ENCODE measurements at places on chromosomes 11 and 22.

- no peak for DNase-seq
These were observed 119.6 kb downstream of the DYNC2H1 start for GRCh38 chr11:103228807-103229206.

DNA sequence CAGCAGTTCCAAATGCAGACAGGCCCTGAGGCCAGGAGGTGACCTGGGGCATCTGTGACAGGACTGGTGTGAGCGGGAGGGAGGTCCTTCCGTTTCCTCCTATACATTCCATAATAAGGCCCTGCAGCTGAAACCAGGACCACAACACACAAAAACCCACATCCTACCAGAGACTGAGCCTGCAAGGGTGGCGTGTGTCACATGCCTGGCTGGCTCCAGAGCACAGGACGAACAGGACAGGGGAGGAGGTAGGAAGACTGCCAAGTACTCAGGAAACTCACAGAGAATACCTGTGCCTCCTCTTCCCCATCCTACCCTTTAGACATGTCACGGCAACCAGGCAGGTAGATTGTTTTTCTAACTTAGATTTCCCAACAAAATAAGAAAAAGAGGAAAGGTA, 103.9 kb downstream of the ARL14EP start:
- DNase-seq = no peak

GRCh38 chr11:116853461-116854073, 16.1 kb upstream of the APOA1 start:
- DNase-seq = peak; percentile 86

DNA sequence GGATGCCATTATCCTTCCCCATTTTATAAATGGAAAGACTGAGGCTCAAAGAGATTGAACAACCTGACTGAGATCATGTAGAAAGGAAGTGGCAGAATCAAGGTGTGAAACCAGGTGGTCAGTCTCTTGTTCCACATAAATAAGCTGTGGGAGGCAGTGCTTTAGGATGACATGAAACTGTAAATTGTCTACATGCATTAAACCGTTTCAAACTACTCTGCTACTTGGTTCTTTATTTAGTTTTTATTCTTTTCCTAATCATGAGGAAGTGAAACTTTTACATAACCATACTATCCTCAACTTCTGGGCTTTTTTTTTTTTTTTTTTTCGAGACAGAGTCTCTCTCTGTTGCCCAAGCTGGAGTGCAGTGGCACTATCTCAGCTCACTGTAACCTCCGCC, 34.9 kb downstream of the CADM1 start:
- no peak for DNase-seq

DNA sequence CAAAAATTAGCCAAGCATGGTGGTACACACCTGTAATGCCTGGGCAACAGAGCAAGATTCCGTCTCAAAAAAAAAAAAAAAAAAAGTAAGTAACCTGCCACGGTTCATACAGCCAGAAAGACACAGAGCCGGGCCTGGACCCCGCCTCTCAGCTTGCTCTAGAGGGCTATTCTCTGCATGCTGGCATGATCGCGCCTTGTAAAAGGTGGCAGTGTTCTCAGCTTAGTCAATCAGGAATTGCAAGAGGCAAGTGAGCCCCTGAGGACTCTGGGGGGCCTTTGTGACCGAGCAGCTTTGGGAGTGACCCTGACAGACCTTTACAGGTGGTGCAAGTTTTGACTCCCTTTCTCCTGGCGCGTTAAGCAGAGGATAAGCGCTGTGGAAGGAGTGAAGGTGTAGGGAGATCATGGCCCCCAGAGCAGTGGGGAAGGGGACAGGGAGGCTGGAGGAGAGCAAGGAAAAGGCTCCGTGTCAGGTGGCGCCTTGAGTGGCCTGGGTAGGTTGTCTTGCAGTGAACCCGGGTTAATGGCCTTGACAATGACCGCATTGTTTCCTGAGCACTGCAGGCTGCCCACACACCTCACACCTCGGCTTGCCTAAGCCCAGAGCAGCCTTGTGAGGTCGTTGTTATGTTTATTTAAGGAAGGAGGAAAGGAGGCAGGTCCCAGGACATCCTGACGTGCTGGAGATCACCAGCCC, 48.9 kb downstream of the CDPF1 start:
- DNase-seq = no peak

DNA sequence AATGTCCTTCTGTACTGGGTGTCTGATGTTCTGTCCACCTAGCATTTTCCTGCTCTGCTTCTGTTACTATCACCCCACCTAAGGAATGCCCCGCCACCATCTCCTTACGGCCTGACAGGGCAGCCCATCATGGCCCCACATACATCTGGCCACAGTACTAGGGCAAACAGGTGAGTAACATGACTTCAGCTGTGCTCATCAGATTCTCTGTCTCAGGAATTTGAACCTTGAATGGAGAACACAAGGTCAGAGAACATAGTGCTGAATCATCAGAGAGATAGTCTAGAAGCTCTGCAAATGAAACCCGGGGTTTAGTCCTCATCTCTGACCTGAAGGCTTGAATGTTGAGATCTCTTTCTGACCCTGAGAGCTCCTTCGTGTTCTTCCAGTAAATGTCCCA, 32.4 kb downstream of the ZC3H12C start:
- no peak for DNase-seq

- DNase-seq = no peak
These were observed 11.3 kb upstream of the FBXO3 start for GRCh38 chr11:33785609-33786008.

- DNase-seq = no peak
These were observed 67.3 kb downstream of the PTPRJ start for GRCh38 chr11:48047616-48048015.

GRCh38 chr11:126391286-126391954, 35.9 kb downstream of the ST3GAL4 start:
- DNase-seq = no peak

DNA sequence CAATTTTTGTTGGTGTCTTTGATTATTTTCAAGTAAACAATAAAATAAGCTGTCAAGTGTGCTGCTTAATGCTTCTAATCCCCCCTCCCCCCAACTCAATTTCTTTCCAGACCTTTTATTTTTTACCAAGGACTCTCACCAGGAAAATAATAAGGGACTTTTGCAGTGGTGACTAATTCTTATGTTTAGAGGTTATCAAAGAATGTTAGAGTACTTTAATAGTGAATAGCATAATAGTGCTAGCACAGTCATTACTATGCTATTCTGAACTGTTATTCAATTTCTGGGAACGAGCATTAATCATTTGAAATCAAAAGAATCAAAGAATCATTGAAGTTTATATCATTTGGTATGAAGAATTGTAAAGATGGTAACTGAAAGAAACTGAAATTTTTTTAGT, 251.4 kb downstream of the DDX10 start:
- DNase-seq = no peak

DNA sequence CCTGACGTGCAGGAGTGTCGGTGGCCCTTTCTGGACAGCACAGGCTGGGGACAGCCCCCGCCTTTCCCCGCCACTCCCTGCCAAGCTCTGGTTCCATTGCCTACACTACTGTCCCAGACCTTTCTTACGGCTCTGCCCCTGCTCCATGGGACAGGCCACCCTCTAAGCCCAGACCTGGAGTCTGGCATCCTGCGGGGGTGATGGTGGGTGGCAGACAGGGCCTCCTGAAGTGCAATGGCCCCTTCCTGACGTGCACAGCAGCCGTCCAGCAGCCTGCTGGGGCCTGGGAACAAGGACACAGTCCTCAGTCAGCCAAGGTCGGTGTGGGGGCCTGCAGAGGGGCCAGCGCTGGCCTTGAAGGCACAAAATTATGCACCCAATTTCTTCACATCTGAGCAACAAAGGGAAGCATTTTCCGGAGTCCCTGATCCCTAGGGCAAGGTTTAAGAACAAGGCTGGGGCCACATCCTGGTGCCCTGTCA, 79.7 kb upstream of the KCNQ1OT1 start:
- DNase-seq = no peak

DNA sequence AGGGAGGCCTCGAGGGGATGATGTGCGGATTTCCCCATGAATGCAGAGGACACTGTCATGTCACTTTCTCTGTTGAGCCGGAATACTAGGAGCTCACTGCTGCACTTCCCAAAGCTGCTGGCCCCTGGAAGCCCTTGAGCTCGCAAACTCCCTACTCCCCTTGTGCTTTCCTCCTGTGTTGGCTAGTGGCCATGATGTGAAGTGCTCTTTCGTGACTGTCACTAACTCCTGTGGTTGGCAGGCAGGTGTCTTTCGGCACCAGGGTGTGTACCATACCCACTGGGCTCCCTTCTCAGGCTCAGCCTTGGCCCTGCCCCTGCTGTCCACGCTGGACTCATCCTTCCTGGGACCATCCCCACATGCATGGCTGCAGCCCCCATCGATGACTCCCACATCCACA, 86.2 kb downstream of the BTBD10 start:
- no peak for DNase-seq

- no peak for DNase-seq
These were observed 4.7 kb upstream of the AP1B1 start for GRCh38 chr22:29393019-29393608.

DNA sequence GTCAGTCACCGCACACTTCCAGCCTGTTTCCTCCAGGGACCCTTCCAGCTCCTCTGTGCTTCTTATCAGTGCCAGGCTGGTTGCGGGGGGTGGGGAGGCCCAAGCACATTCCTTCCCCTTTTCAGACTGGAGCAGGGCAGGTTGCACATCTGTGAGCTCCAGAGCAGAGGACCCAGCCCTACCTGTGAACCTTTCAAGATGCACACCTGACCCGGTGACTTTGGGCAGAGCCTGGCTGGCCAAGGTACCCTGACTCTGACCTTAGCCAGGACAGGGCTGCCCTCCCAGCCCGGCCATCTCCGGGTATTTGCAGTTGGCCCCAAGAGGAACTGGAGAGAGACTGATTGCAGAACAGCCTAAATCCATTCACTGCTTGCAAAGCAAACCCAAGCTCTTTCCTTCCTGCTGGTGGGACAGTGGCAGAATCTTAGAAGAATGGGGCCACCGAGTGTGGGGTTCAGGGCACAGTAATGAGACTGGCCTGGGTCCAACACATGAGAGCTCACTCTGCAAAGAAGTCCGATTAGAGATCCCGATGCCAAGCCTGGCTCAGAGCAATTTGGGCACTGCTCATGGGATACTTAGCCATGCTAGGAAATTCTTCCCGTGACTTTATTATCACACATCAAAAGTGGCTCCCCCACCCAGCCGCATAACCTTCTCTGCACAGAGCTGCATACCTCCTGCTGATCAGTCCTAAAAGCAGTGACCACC, 64.7 kb upstream of the CCND1 start:
- no peak for DNase-seq

DNA sequence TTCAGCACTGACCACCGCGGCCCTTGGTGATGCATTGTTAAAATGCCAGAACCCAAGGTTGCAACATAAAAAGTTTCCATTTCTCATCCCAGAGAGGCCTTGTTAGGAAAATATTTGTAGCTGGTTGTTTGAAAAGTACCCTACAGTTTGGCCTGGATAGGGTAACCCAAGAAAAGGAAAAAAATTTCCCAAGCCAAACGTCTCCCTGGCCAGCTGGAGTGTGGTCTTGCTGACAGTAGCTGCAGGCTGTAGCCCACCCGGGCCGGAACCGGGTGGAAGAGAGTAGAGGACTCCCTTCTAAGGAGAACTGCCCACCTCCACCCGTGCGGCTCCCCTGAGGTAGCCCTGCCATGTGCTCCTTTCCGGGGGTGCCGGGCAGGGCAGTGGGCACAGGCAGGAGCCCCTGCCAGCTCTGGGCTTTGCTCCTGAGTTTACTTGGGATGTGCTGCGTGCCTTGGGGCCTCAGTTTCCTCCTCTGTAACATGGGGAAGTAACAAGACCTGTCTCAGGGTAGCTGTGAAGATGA, 38.5 kb downstream of the IGHMBP2 start:
- no peak for DNase-seq
